Thymus (tissue), 14 donors: ENCODE measurements at places on chromosomes 5 and 9.

DNA sequence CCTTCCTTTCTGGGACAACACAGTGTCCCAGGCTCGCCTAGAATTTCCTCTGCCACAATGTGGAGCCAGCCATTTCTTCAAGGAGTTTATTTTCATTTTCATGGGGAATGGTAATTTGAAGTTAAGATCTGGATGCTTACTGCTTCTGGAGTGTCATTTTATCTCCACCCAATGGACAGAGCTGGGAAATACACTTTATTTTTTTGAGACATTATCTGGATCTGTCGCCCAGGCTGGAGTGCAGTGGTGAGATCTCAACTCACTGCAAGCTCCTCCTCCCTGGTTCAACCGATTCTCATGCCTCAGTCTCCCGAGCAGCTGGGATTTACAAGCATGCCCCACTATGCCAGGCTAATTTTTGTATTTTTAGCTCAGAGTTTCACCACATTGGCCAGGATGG lies 12.7 kb upstream of the THG1L start:
- no peak overlapping the region for H3K27ac ChIP-seq
- H3K4me1 ChIP-seq: peaks cover 6% of the 10 kb centered on the region
- peak; percentile 21 for DNase-seq
- no peaks in the 10 kb centered on the region for H3K36me3 ChIP-seq

DNA sequence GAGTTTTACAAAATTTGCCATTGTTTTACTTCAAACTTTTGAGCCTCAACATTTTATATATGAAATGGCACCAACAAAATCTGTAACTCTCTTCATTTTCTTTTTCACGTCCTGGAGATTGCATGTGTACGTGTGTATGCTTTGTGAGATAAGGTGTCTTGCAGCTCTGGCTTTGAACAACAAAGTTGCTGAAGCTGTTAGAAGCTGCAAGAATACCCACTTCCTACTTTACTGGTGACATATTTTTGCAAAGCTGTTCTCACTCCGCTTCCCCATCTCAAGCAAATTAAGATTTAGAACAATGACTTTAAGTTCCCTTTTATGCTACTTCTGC lies 41.8 kb downstream of the FYB1 start:
- DNase-seq: peak; percentile 94
- peak overlapping the region; percentile 97 for H3K27ac ChIP-seq
- H3K4me3 ChIP-seq: peak overlapping the region; percentile 37
- no peaks in the 10 kb centered on the region for H3K27me3 ChIP-seq

GRCh38 chr5:40672425-40672824 lies 7.3 kb upstream of the PTGER4 start:
- H3K4me1 ChIP-seq: peaks cover 25% of the 10 kb centered on the region
- H3K36me3 ChIP-seq: no peaks in the 10 kb centered on the region
- no peaks in the 10 kb centered on the region for H3K27me3 ChIP-seq
- H3K4me3 ChIP-seq: no peak overlapping the region
- no peak for DNase-seq
- peak overlapping the region; percentile 61 for H3K27ac ChIP-seq

- DNase-seq: no peak
- H3K27me3 ChIP-seq: no peaks in the 10 kb centered on the region
- H3K36me3 ChIP-seq: peaks cover 4% of the 10 kb centered on the region
These were observed 50.0 kb downstream of the RCL1 start for GRCh38 chr9:4842734-4843133.

- no peaks in the 10 kb centered on the region for H3K4me1 ChIP-seq
- no peaks in the 10 kb centered on the region for H3K36me3 ChIP-seq
- peaks cover 2% of the 10 kb centered on the region for H3K27me3 ChIP-seq
- DNase-seq: no peak
- H3K4me3 ChIP-seq: no peak overlapping the region
These were observed 31.9 kb downstream of the MRPL36 start for GRCh38 chr5:1767524-1768282.

DNA sequence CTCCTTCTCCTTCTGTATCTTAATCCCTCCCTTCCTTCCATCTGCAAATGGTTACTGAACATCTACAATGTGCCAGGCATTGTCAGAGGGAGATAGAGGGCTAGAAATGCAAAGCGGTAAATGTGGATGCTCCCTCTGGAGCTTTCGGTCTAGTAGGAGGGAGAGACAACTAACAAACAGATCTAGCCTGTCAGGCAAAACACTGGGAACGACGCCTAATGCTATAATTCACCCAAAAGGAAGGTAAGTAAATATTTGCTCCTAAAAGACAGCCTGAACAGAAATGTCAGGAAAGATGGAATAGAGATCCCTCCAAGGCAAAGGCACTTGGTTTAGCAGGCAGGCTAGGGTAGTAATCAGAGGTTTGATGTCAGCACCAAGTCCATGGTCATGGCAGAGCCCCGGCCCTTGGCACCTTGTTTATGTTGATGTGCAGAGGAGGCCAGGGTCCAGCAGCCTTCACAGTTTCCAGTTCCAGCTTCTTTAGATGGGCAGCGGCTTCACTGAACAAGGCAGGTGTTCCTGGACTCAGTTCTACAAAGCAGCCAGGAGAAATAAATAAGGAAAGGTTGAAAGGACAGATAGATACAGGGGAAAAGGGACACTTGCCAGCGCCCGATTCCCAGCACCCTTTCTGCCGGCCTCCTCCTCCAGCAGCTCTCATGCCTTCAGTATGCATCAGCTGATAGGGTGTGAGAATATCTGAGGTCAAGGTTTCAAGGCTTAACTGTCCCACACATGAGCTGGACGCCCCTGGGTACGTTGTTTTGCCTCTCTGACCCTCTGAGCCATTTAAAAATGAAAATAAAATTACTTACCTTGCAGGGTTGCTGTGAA lies 46.5 kb upstream of the FRRS1L start:
- no peaks in the 10 kb centered on the region for H3K36me3 ChIP-seq
- no peak overlapping the region for H3K4me3 ChIP-seq
- H3K27ac ChIP-seq: no peak overlapping the region
- H3K4me1 ChIP-seq: no peaks in the 10 kb centered on the region

DNA sequence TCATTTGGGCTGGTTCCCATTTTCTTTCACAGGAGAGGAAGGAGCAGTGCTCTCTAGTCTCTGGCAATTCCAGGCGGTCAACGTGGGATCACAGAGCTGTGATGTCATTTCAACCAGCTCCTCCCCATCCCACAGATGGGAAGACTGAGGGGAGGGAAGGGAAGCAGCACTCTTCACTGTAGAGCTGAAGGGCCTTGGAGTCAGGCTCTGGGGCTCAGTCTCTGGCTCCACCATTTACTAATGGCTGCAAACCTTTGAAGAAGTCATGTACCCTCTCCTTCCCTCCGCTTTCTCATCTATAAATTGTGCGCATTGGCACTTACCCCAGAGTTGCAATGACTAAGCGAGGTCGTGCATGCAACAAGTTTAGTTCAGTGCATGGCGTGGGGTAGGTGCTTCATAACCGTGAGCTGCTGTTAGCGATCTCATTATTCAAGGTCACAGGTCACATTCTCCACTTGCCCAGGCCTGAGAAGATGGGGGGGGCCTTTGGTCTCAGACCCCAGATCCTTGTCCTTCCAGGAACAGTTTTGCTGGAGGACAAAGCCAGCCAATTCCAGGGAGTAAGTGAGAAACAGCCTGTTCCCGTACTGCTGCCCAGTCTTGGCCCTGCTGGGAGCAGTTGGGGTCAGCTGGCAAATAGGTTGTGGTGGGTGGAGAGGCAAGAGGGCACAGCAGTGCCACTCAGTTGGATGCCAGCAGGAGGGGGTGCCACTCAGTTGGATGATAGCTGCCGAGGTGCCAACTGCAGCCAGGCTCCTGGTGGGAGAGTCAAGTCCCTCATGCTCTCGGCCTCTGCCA lies 136.7 kb downstream of the RGS3 start:
- H3K27me3 ChIP-seq: no peaks in the 10 kb centered on the region
- no peaks in the 10 kb centered on the region for H3K36me3 ChIP-seq
- no peak overlapping the region for H3K27ac ChIP-seq
- peaks cover 10% of the 10 kb centered on the region for H3K4me1 ChIP-seq
- no peak for DNase-seq

GRCh38 chr5:178331491-178331996 lies 98.9 kb upstream of the PHYKPL start:
- no peaks in the 10 kb centered on the region for H3K36me3 ChIP-seq
- H3K27ac ChIP-seq: no peak overlapping the region
- peaks cover 11% of the 10 kb centered on the region for H3K4me1 ChIP-seq
- no peaks in the 10 kb centered on the region for H3K27me3 ChIP-seq
- H3K4me3 ChIP-seq: no peak overlapping the region

DNA sequence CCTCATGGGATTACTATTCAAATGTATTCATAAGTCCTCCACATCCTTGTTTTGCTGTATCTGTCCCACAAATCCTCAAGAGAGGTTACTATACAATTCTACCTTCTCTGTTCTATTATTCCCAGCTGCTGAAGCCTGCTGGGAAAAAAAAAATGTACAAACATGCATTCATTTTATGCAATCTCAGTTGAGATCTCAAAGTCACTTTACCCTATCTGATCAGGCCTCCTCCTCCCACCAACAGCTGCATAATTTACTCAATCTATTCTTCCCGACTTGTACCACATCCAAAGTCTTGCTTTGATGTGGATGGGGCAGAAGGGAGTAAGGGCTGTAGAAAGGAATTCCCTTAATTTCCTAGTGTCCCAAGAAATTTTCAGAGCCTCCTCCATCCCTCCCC lies 28.6 kb downstream of the PSIP1 start:
- H3K27ac ChIP-seq: no peak overlapping the region
- H3K36me3 ChIP-seq: peaks cover 19% of the 10 kb centered on the region
- DNase-seq: no peak
- no peaks in the 10 kb centered on the region for H3K27me3 ChIP-seq
- no peak overlapping the region for H3K4me3 ChIP-seq

DNA sequence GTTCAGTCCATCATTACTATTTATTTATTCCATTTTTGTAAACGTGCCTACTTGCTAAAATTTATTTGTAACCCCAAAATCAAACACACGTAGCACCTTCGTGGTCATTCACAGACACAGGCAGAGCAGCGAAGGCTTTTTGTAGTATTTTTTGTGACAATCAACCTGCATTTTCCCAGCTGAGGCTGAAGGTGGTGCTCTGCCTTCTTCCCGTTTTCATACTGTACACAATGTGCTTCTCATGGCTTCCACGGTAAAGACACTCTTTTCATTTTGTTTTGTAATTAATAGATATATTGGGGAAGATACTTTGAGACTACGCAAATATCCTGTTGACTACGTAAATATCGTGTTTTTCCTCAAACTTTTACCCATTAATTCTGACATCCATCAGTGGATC lies 19.4 kb downstream of the DAP start:
- H3K4me1 ChIP-seq: no peaks in the 10 kb centered on the region
- no peak overlapping the region for H3K4me3 ChIP-seq
- H3K36me3 ChIP-seq: peaks cover 21% of the 10 kb centered on the region
- H3K27ac ChIP-seq: no peak overlapping the region
- no peak for DNase-seq
- H3K27me3 ChIP-seq: no peaks in the 10 kb centered on the region

- H3K36me3 ChIP-seq: no peaks in the 10 kb centered on the region
- H3K4me3 ChIP-seq: no peak overlapping the region
- no peak overlapping the region for H3K27ac ChIP-seq
- no peak for DNase-seq
These were observed 110.5 kb upstream of the CDKN2B start for GRCh38 chr9:22119522-22120158.

- no peaks in the 10 kb centered on the region for H3K36me3 ChIP-seq
- no peaks in the 10 kb centered on the region for H3K27me3 ChIP-seq
- no peak for DNase-seq
- H3K4me1 ChIP-seq: no peaks in the 10 kb centered on the region
- no peak overlapping the region for H3K27ac ChIP-seq
- no peak overlapping the region for H3K4me3 ChIP-seq
These were observed 18.1 kb upstream of the SMAD5 start for GRCh38 chr5:136114414-136115125.

DNA sequence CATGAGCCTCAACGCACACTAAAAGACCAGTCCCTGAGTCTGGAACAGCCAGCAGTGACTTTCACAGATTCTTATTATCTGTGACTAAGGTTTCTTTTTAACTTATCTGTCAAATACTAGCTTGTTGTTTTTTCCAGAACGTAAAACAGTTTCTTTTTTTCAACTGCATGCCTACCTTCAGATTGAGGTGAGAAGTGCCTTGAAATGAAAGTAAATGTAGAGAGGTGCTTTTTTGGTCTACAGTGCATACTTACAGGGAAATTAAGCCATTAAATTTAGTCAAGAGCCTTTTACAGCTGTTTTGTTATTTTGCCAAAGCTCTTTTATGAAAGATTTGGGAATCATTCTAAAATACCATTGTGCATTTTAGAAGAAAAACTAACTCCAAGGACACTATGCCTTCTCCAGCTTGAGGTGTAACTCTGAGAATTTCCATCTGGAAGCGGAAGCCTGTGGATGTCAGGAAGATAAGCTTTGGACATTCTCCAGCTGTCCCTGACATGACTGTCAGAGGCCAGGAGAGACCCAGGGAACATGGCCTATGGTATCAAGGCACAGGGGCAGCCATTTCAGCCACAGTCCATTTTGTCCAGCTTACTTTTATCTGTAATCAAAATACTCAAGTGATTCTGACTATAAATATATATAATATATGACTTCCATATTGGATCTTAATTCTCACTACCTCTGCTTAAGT lies 230.3 kb downstream of the GLIS3 start:
- H3K27me3 ChIP-seq: no peaks in the 10 kb centered on the region
- no peaks in the 10 kb centered on the region for H3K36me3 ChIP-seq
- H3K4me3 ChIP-seq: no peak overlapping the region
- DNase-seq: no peak
- no peaks in the 10 kb centered on the region for H3K4me1 ChIP-seq
- no peak overlapping the region for H3K27ac ChIP-seq
